Activated B cell treated with CpG ODN at 0.5 μM for 24 hours (primary cell): ENCODE measurements at places on chromosomes 12 and 14. TPM values are rescaled to one million over a fixed set of nuclear protein-coding genes. Genes with fewer than 3 reads are reported as not detected.

Gene DNAJC22
- not detected in 2 replicates for total RNA-seq

Gene MUCL1
- total RNA-seq: not detected in 2 replicates

Gene SLC6A12
- total RNA-seq: not detected in 2 replicates

Gene SIX1
- not detected in 2 replicates for total RNA-seq

Gene LRRC43
- total RNA-seq: not detected in 2 replicates

Gene NTF3
- total RNA-seq: not detected in 2 replicates

Gene IL23A
- 5.6 and 7.2 TPM in 2 replicates for total RNA-seq

Gene INSM2
- total RNA-seq: not detected in 2 replicates

DNA sequence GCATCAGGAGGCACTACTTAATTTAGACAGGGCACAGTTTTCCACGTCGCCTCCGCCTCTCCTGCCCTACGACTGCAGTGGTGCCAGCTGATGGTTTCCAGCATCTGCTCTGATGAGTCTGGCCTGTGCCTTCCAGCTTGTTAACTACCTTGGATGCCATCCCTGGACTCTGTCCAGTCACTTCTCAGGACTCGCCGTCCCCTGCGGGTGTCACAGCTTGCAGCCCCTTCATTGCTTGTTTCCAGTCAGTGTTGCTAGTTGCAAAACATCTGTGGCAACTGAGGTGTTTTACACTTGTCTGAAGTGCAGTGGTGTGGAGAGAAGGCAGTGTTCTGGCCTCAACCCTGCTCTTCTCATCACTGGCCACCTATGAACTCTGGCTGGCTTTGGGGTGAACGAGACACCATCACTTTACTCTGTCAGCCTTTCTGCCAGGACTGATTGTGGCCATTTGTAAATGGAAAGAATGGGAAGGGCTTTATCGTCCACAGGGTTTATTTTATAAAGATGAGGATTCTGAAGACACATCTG, 8.3 kb downstream of the ADGRD1 start:
- DNase-seq: no peak

GRCh38 chr12:51118706-51119105, 35.3 kb upstream of the CSRNP2 start:
- no peak for DNase-seq

DNA sequence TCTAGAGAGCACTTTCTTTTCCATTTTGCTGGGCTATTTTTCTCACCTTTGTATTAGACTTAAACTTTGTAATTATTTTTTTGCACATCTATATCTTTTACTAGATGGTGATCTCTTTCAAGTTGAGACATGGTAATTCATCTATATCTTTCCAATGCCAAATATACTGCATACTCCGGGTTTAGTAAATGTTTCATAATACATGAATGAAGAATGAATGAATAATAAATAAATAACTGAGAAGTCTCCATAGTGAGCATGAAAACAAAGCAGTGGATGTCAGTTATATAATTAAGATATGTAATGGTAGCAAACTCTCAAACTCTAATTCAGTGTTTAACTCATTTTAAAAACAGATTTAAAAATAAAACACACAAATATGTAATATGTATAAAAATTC, 342.5 kb upstream of the KITLG start:
- no peak for DNase-seq

GRCh38 chr14:99378782-99379214, 101.9 kb downstream of the SETD3 start:
- no peak for DNase-seq

DNA sequence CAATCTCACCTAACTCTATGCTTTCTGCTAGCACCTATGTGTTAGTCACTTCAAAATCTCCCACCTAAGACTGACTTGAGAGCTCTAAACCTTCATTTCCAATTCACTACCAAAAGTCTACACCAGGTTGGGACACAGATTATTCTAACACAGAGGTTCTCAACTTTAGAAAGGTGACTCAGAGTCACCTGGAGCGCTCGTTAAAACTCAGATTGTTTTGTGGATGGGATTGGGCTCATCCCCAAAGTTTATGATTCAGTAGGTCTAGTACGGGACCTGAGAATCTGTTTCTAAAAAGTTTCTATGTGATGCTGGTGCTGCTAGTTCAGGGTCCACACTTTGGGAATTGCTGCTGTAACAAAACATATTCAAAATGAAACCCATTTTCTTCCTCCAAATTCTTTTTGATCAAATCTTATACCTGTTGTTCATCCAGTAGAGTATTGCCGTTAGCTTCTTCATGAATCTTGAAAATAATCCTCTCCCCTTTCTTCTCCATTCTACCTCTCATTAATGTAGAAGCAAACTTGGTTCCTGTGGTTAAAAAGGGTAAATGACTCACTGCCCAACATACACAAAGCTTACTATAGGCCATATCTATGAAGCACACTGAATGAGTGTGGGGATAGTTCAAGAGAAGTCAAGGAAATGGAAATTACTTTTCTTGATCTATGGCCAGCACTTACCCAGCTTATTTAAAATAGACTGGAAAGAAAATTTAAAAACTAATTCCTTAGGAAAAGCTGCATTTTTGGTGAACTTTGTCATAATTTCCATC, 206.7 kb downstream of the KIF21A start:
- DNase-seq: no peak

DNA sequence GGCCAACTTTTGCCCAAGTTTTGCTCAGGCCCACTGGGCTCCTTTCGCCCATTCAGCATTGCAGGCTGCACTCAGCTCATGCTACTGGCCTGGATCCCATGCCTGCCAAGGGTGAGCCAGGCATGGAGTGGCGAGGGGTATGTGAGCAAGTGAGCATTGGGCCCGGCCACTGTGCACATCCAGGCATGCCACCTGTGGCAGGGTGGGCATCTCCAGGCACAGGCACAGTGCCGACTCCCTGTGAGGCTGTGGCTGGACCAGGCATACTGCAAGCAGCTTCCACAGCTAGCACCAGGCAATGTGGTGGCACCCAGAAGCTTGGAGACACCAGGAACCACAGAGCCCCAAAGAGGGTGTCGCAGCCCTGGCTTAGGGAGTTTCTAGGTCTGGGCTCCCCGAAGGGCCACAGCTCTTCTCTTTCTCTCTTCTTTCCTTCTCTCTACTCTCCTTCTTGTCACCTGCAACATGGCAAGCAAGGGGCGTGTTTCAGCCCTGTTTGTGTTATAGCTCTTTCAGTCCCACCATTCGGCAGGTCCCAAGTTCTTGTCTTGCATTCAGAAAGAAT, 15.6 kb downstream of the FAM186A start:
- DNase-seq: no peak

GRCh38 chr12:104741497-104742367, 216.4 kb downstream of the SLC41A2 start:
- DNase-seq: no peak

GRCh38 chr12:69115951-69116350, 123.4 kb upstream of the CPSF6 start:
- DNase-seq: no peak

- DNase-seq: no peak
Observed at GRCh38 chr12:104799458-104799857, 158.6 kb downstream of the SLC41A2 start.

- no peak for DNase-seq
Observed at GRCh38 chr14:105505101-105505500, 14.1 kb downstream of the TEDC1 start.

- no peak for DNase-seq
Observed at GRCh38 chr12:32586390-32586789, 92.7 kb upstream of the DNM1L start.

DNA sequence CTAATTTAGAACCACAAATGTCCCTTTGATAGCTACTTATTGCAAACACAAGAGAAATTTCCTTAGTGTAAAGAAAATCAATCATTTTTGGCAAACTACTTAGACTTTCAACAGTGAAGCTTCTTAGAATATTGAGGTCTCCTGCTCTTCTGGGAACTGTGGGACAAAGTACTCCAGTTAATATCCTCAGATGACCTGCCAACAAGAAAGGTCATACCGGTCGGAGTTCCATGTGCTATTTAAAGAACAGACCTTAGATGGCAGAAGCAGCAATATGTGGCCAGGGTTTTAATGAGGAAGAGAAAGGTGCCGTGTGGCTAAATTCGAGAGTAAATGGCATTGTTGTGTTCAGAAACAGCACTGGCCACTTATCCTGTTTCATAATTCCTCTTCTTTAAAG, 114.7 kb upstream of the AMIGO2 start:
- no peak for DNase-seq

GRCh38 chr12:38662829-38663228, 242.6 kb downstream of the CPNE8 start:
- no peak for DNase-seq

GRCh38 chr12:79737875-79738718, 47.3 kb upstream of the PAWR start:
- no peak for DNase-seq

DNA sequence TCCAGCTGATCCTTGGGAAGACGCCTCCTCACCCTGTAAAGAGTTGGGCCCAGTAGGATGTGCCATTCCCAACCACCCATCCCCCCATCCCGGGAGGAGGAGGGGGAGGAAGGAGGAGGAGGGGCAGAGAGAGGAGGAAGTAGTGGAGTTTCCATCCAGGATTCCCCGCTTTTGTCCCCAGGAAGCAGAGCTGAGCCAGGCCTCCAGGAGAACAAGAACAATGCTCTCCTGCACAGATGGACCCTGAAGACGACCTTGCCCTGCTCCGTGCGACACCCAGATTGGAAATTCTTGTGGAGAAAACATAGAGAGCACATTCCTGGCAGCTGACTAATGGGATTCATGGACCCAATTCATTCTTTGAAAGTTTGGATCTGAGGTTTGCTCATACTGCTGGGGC, 132.3 kb upstream of the CRY1 start:
- DNase-seq: no peak

- no peak for DNase-seq
Observed at GRCh38 chr14:74223016-74223415, 16.2 kb upstream of the VSX2 start.

DNA sequence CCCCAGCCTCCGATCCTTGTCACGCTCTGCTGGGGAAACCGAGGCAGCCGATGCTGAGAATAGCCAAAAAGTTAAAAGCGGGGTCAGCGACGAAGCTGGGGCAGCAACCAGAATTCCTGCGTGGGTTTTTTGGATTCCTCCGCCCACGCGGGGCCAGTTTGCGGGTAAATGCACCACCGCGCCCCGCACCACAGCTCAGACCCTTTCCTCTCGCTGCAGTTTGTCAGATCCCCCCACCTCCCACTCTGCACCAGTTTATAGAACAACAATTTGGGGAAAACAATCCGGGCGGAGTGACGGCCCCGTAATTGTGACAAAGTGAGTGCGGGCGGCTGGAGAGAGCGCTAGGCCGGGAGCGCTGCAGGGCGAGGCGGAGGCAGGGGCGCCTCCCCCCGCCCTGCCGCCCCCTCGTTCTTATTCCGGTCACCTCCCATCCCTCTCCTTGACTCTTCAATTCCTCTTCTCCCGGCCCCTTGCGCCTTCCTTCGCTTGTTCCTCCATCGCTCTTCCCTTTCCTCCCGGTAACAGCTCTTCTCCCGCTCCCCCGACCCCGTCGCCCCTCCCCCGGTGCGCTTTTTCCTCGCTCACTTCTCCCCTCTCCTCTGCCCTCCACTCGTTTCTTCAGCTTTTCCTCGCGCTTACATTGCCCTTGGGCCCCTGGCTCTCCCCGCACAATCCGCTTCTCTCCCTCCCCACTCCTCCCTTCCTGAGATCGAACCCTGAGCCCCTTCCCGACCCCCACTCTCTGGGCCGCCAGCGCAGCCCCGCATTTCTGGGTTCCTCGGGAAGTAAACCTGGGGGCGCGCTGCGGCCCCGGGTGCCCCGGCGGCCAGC, 646 bp upstream of the DNAJC22 start:
- no peak for DNase-seq

DNA sequence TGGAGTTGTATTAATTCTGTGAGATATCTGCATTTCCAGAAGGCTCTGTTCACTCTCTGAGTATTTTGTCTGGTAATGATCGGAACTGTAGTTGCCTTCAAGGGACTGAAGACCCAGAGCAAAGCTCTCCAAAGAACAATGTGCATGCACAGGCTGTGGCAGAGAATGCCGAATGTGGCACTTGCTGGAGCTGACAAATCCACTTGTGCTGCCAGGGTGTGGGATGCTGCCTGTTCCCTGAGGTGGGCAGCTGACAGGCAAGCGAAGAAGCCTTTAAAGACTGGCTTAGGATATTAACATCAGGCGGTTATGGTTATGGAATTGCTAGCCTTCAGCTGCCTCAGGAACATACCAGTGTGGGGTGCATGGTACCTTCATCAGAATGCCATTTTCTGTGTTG, 419.9 kb upstream of the ATP2B1 start:
- no peak for DNase-seq

GRCh38 chr14:78135450-78135891, 34.7 kb upstream of the NRXN3 start:
- DNase-seq: no peak

DNA sequence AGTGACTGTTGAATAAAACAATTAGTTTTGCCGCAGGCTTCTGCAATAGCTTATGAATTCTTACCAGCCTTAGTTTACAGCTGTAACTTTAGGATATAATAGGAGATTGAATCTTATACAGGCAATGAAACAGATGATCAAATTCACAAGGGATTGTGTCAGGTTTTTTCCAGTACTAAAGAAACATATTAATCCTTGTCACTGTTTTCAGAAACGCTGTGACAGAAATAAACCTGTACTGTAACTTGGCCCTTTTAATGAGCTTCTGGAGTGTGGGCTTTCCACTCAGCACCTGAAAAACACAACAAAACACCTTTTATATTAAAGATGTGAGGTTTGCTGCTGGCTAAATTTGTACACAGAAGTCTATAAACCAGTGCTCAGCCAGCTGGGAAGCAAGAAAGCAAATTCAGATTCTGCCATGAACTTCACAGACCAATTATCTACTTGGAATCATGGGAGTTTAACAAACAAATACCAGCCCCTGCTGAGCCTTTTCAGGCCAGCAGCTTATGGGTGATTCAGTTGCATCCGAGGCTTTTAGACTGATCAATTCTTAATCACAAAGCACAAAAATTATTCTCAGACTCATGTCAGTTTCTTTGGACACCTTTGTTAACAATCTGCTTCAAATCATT, 109.5 kb downstream of the FOXG1 start:
- no peak for DNase-seq
